NCI-H1048 (cell line): ENCODE measurements at places on chromosomes 16 and 17.

- DNase-seq = no peak
These were observed 77.2 kb downstream of the AATF start for GRCh38 chr17:37025847-37026530.

- no peak for DNase-seq
These were observed 55.4 kb upstream of the SLC25A19 start for GRCh38 chr17:75344666-75345065.

DNA sequence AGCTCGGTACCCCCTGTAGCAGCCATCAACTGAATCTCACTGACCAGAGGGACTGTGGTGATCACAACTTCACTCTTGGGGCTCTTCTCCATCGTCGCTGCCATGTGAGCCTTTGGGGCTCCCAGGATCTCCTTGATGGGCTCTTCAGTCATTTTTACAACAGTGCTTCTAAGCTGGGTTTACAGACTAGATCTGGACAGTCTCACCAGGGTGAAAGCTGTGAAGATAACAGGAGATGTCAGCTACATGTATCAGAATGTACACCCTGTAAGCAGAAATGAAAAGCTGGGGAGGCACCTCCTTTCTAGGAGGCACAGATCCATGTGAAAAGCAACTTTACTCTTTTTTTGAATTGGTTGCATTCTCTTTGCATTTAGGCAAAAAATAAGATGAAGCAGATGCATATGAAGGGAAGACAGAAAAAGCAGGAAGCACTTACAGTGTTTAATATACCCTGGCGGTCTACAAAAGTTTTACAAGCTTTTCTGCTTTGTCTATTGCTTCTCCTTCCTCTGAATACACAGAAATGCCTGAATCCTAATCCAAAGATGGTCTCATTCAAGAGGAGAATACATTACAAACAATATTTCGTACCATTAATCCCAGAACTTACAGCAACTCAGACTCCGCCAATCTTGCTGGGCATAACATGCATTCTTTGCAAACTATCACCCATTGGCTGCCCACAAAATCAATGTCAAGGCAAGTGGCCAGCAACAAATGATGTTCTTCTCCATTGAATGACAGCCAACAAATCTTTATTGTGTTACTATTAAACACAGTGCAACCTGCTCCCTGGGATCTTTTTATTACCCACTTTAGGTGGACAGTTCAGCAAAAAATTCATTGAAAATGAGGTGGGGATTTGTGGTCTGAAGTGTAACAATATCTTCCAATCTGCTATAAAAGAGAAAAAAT lies 1.5 kb downstream of the TMEM100 start:
- DNase-seq = no peak

GRCh38 chr16:89484923-89485679 lies 5.3 kb downstream of the ANKRD11 start:
- DNase-seq = no peak

- no peak for DNase-seq
These were observed 12.4 kb downstream of the NMT1 start for GRCh38 chr17:45073414-45074070.

GRCh38 chr16:69131839-69132423 lies 457 bp downstream of the CHTF8 start:
- DNase-seq = no peak
